ENCODE measurements at places on chromosomes 12 and 14.
A peak's percentile ranks its signal among the peaks of the same experiment; 100 is the strongest.

GRCh38 chr12:53736592-53736991, 9.3 kb upstream of the CALCOCO1 start:
- DNase-seq: no peak

GRCh38 chr14:99929601-99930000, 135.6 kb upstream of the EVL start:
- no peak for DNase-seq

- DNase-seq: peak; percentile 89
Measured at GRCh38 chr14:24678801-24679247, 44.8 kb upstream of the GZMB start.

DNA sequence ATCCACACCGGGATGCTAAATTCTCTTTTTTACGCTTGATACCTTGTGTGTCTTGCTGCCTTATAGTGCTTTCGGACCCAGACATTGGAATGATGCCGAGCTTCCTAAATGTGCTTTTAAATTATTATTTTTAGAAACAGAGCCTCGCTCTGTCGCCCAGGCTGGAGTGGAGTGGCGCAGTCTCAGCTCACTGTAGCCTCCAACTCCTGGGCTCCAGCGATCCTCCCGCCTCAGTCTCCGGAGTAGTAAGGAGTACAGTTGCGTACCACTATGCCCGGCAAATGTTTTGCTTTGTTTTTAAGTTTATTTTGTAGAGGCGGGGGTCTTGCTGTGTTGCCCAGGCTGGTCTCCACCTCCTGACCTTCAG, 489 bp upstream of the EML5 start:
- DNase-seq: no peak
